ENCODE measurements at places on chromosomes 13 and 19.

GRCh38 chr13:30978981-30979956 lies 46.8 kb downstream of the TEX26 start:
- DNase-seq: no peak

GRCh38 chr13:75255653-75256052 lies 226.3 kb downstream of the TBC1D4 start:
- no peak for DNase-seq

DNA sequence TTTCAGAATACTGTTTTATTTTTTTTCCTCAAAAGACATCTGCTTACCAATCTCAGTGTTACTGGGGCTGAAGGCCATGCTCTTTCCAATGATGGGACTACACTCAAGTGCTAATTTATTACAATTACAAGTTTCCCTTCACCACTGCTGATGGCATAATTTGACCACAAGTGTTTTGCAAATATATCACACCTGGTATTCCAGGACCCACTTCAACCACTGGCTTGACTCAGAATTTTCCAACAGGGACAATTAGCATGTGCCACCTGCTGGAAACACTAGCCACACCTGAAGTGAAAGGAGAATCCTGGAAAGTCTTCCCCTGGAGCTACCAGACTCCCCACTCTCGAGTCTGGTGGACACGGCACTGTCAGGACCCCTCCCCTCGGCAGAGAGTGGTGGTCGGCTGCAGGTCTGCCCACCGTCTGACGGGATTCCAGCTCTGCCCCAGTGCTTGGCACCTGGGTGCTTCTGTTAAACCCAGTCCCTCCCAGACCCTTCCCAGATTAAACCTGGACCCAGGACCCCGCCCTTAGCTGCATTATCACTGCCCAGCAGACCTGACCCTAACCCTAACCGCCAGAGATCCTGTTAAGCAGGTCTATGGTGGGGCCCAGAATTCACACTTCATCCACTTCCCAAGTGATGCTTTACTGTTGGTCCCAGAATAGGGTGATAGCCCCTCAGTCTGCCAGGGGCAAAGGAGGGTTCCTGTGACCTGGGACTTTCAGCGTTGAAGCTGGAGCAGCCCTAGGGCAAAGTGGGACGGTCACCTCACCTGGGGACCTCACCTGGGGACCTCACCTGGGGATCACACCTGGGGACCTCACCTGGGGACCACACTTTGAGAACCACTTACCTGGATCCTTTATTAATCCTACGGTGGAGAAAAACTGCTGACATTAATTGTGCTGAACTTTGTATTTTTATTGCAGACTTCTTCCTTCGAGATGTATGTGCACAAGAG lies 17.6 kb upstream of the RASA3 start:
- no peak for DNase-seq

DNA sequence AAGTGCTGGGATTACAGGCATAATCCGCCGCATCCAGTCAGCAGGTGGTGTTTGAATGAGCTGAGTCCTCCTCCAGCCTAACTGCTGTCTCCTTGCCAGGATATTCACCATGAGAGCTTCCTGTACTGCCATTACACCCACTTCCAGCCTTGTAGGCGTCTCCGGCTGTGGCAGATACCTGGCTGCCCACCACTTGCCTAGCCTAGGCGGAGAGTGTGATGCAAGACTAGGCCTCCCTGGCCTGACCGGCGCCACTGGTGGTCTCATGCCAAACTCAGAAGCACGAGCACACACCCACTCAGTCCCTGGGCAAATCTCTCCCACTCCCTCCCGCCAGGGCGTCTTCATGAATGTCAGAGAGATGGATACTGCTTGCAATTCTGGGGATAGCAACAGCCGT lies 16.6 kb downstream of the IL12RB1 start:
- DNase-seq: no peak

Data from fibroblast of villous mesenchyme (primary cell).